ENCODE measurements at places on chromosomes 4 and X. TPM values are rescaled to one million over a fixed set of nuclear protein-coding genes. Genes with fewer than 3 reads are reported as not detected.

GRCh38 chr4:32147446-32148085, 1427.4 kb downstream of the PCDH7 start:
- DNase-seq: no peak

GRCh38 chr4:185379326-185380295, 16.1 kb downstream of the LRP2BP start:
- no peak for DNase-seq

GRCh38 chr4:144189121-144189520, 48.6 kb upstream of the GYPA start:
- no peak for DNase-seq

- no peak for DNase-seq
Observed at GRCh38 chr4:7287918-7288280, 95.6 kb downstream of the SORCS2 start.

GRCh38 chrX:53682885-53683555, 3.5 kb downstream of the HUWE1 start:
- peak; percentile 57 for DNase-seq

GABRQ gene
- not detected for total RNA-seq

RBPJ gene
- 46.4 TPM for total RNA-seq

CXCR3 gene
- total RNA-seq: not detected

PPARGC1A gene
- total RNA-seq: not detected

Data from endothelial cell of umbilical vein (primary cell).